ENCODE measurements at places on chromosomes 16 and 17. TPM values are rescaled to one million over a fixed set of nuclear protein-coding genes. Genes with fewer than 3 reads are reported as not detected.

GRCh38 chr17:59502800-59503199 is 62.6 kb upstream of the DHX40 start:
- H3K4me3 ChIP-seq = no peak overlapping the region
- no peak for DNase-seq
- no peak overlapping the region for H3K27ac ChIP-seq
- no peaks in the 10 kb centered on the region for H3K4me1 ChIP-seq
- H3K27me3 ChIP-seq = peaks cover 3% of the 10 kb centered on the region
- no peaks in the 10 kb centered on the region for H3K36me3 ChIP-seq

- H3K36me3 ChIP-seq = peaks cover 42% of the 10 kb centered on the region
- H3K4me3 ChIP-seq = no peak overlapping the region
- peaks cover 4% of the 10 kb centered on the region for H3K4me1 ChIP-seq
- no peak overlapping the region for H3K27ac ChIP-seq
- H3K27me3 ChIP-seq = no peaks in the 10 kb centered on the region
Measured at GRCh38 chr17:77489239-77489892, 348.6 kb downstream of the SEC14L1 start.

- no peak overlapping the region for H3K4me3 ChIP-seq
- DNase-seq = no peak
- no peaks in the 10 kb centered on the region for H3K36me3 ChIP-seq
- no peak overlapping the region for H3K27ac ChIP-seq
Measured at GRCh38 chr17:14730821-14731220, 429.9 kb downstream of the HS3ST3B1 start.

DNA sequence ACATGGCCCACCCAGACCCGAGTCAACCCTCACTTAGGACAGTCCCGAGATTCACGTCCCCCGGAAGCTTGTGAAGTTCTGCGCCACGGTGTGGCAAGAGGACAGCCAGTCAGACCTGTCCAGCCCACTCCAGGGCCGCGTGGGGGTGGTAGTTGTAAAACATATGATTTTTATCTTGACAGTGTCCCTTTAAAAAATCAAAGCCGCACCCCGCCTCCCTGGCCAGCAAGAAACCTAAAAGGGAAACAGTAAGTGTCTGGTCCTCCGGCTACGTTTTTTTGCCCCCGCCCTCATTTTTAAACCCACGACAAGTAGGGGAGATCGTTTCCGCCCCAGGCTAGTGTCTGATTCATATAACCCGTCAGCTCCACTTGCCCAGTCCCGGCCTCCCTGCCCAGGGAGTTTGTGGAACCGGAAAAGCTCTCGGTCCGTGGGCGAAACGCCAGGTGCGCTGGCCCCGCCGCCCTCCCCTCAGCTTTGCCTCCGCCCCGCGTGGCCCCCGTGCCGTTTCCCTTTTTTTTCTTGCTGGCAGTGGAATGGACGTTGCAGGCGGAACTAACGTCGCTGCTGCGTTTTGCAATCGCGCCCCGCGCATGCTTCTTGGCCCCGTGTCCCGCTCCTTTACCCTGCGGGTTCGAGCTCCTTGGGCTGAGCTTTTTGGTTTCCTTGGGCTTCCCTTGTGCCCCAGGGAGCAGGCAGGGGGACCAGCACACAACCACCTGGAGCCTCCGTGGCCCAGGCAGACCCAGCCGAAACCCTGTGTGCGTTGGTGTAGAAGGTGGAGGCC is 13.3 kb upstream of the NUDT16L1 start:
- peak; percentile 17 for DNase-seq
- no peak overlapping the region for H3K4me3 ChIP-seq
- peak overlapping the region; percentile 31 for H3K27ac ChIP-seq
- peaks cover 27% of the 10 kb centered on the region for H3K4me1 ChIP-seq

GRCh38 chr16:89476811-89477261 is 13.5 kb downstream of the ANKRD11 start:
- peaks cover 27% of the 10 kb centered on the region for H3K36me3 ChIP-seq
- H3K27ac ChIP-seq = peak overlapping the region; percentile 61
- peaks cover 94% of the 10 kb centered on the region for H3K4me1 ChIP-seq
- H3K4me3 ChIP-seq = peak overlapping the region; percentile 1
- DNase-seq = no peak

The TPSG1 gene
- not detected for total RNA-seq

The TM4SF5 gene
- not detected for total RNA-seq

The C17orf67 gene
- 4.0 TPM for total RNA-seq

The CDH13 gene
- total RNA-seq = not detected

Data from activated CD4-positive, alpha-beta T cell treated with anti-CD3 and anti-CD28 coated beads for 36 hours (primary cell).